Activated CD4-positive, alpha-beta T cell treated with anti-CD3 and anti-CD28 coated beads, Interleukin-2, amount 50 U/mL, for 24 hours (primary cell): ENCODE measurements at places on chromosomes 1 and 21.

- no peak for DNase-seq
These were observed at the start of gene CYYR1 for GRCh38 chr21:26572702-26573381. Gene CYYR1 (minus strand): TSS chr21:26573286. CDS start chr21:26572940, 346 bp downstream.

DNA sequence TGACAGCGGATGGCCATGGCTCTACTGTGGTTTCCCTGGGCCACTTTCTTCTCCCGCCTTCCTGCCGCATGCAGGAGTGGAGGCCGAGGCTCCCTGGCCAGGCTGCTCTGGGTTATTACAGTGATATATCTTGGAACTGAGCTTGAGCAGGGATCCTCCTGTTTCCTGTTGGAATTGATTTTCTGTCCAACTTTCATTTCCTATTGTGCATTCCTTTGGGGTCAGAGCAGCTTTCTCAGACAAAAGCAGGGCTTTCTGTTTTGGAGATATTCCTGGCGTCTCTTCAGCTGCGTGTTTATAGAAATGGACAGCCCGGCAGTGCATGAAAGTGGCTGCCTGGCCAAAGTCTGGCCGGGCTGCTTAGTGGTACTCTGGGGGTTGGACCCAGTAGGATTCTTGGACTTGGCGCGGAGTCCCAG, 146.4 kb downstream of the KIF26B start:
- DNase-seq: no peak

DNA sequence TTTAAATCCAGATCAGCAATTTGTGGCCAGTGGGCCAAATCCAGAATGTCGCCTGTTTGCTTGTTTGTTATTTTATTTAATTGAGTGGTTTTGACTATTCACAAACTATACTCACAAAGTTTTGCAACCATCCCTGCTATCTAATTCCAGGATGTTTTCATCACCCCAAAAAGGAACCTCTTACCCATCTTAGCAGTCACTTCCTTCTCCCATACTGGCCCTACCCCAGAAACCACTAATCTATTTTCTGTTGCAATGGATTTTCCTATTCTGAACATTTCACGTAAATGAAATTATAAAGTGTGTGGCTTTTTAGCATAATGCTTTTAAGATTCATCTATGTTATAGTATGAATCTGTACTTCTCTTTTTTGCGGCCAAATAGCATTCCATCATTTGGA, 41.3 kb downstream of the WDTC1 start:
- no peak for DNase-seq

GRCh38 chr1:203083463-203083921, 2.3 kb downstream of the MYOG start:
- DNase-seq: no peak

GRCh38 chr1:110770832-110771231, 96.1 kb upstream of the KCNA3 start:
- no peak for DNase-seq

GRCh38 chr1:55827350-55827749, 612.2 kb upstream of the USP24 start:
- DNase-seq: no peak

DNA sequence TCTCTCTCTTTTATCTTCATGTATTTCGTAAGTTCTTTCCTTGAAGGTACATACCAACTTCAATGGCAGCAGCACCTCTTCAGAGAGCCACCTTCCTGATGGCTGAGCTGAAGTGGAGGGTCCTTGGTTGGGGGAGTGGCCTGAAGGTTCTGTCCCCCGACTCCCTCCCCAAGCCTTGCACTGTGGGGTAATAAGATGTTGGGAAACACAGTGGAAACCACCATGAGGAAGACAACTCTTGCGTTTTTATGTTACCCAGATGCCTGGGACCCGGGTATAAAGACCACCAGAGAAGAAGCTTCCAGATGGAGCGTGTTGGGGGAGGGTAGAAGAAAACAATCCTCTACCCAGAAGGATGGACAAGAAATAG, 794 bp downstream of the KRTAP12-3 start:
- no peak for DNase-seq

- DNase-seq: no peak
These were observed 162.4 kb upstream of the BEND5 start for GRCh38 chr1:48939042-48939441.

- DNase-seq: no peak
These were observed 138.9 kb downstream of the FOXD2 start for GRCh38 chr1:47576758-47577115.

GRCh38 chr1:153547560-153548551, 1.2 kb downstream of the S100A3 start:
- no peak for DNase-seq

DNA sequence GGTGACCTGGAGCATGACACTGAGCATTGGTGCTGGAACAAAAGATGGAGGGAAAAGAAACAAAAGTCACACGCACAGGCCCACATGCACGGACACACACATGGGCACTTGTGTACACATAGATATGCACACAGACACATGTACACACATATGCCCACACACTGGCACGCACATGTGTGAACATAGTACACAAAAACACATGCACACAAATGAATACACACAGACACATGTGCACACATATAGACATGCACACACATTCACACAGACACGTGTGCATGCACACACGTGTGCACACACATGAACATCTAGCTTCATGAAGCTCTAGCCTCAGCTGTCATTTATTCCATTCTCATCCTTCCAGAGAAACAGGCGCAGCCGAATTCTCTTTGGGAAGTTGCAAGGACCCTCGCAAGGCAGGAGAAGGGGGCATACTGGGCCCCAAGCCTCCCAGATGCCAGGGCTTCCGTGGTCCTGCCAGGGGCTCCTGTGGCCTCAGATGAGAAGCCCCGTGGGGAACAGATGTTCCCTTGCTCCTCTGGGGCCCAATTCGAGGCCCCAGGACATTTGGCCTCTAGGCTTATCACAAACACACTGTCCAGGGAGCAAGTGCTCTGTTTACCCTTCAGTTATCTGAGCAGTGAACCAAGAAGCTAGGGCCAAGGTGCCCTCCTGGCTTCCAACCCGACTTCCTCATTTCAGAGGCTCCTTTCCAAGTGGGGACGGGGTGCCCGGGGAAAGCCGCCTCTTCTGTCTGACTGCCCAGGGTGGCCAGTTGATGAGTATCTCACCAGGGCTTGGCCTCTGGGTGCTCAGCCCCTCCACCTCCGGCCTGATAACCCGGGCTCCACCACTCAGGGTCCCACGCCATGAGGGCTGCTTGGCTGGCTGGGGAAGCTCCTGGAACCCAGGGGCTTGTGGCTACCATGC, 116.4 kb upstream of the ARHGEF16 start:
- no peak for DNase-seq

GRCh38 chr1:234845097-234845660, 235.2 kb upstream of the IRF2BP2 start:
- no peak for DNase-seq

- no peak for DNase-seq
These were observed 75.2 kb downstream of the GFI1 start for GRCh38 chr1:92411511-92411910.

DNA sequence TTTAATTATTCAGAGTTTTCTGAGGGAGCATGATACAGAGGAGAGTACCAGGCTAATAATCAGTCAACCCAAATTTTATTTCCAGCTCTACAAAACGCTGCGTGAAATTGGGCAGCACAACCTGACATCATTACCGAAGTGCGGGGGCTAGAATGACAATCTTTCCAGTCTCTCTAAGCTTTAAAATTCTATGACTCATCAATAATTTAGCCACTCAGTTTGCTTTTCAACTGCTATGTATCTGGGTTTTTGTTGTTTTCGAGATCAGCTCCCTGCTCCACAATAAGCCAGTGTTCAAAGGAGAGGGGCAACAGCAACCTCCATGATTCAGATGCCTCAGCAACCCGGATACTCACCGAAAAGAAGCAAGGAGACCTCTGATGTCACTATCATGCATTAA, 13.9 kb downstream of the SORT1 start:
- DNase-seq: no peak

DNA sequence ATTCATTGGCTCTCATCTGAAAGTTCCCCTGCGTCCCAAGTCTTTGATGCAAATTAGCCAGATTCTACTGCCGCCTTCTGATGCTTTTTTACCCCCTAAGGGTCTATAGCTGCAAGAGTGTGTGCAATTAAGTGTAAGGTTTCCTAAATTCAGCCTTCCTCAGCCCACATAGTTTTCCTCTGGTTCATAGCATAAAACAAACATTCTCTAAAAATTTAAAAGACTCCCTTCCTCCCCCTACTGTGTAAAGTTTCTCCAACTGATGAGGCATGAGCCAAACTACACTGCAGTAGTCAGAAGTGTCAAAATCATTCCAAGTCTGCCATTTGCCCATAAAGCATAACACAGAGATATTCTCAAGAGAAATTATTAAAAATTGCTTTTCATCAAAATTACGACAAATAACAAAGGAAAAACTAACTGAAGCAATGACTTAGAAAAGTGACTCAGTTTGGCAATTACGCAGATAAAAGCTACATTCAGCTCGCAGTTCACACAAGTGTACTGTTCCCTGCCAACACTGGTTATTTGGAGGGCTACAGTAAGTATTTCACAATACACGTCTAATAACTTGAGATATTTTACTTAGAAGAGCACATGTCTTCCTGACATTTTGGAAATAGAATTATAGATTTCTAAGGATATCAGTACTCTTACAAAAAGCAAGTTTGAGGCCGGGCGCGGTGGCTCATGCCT, 15.4 kb downstream of the KCNH1 start:
- DNase-seq: no peak

GRCh38 chr1:185412385-185413087, 95.5 kb upstream of the IVNS1ABP start:
- DNase-seq: no peak

DNA sequence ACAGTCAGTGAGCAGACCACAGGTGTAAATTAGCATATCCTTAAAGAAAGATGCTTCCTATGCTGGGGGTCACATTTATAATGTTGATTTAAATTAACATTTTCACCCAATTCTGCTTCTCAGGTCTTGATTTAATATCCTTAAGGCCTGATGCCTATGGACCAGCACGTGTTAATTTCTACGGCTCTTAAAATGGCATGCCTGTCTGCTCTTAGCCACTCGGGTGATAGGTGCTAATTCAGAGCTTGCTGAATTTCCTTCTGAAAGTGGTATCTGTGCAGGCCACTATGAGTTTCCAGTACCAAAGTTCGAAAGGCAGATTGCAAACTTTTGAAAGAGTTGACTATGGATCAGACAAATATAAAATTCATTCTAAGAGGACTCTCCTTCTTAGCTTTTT, 487.4 kb upstream of the ADGRL2 start:
- DNase-seq: no peak

- DNase-seq: no peak
These were observed 12.5 kb upstream of the KCNA3 start for GRCh38 chr1:110687250-110687649.
